ENCODE measurements at places on chromosomes 5 and 9. TPM values are rescaled to one million over a fixed set of nuclear protein-coding genes. Genes with fewer than 3 reads are reported as not detected.

Gene BTNL8
- 0.47 TPM for total RNA-seq

Gene GABRA1
- total RNA-seq, result 0.29 TPM

Gene CDX1
- total RNA-seq, result 0.18 TPM

Gene SPAG8
- total RNA-seq, result 2.6 TPM

Gene CENPK
- 9.3 TPM for total RNA-seq

Gene RBM27
- total RNA-seq, result 32.2 TPM

Gene CD74
- total RNA-seq, result 619 TPM

Gene PDZD2
- total RNA-seq, result 25.3 TPM

Gene LCN9
- total RNA-seq, result not detected

Gene SH2D3C
- 22.4 TPM for total RNA-seq

Gene MEGF10
- total RNA-seq, result 5.7 TPM

Gene FBLL1
- total RNA-seq, result 2.0 TPM

Gene SNCAIP
- total RNA-seq, result 34.0 TPM

Gene LCN12
- 10.2 TPM for total RNA-seq

Gene PCA3
- 0.12 TPM for total RNA-seq

Gene PTGER4
- total RNA-seq, result 47.2 TPM

Gene PHF24
- total RNA-seq, result 0.23 TPM

Gene TNFSF8
- total RNA-seq, result 1.5 TPM

Gene KIF20A
- total RNA-seq, result 21.8 TPM

Gene CDKN2B-AS1
- not detected for total RNA-seq

Gene MAPK9
- 34.1 TPM for total RNA-seq

Gene SAXO1
- 0.93 TPM for total RNA-seq

Gene LOX
- 17.2 TPM for total RNA-seq

Gene CTXN3
- total RNA-seq, result 0.47 TPM

Gene MYOZ3
- total RNA-seq, result 10.7 TPM

Gene PCDHGA7
- total RNA-seq, result 8.0 TPM

Gene TMEM232
- total RNA-seq, result 7.3 TPM

Gene PPP3R2
- 0.23 TPM for total RNA-seq

Gene EIF4E1B
- total RNA-seq, result not detected

Gene RANBP17
- 29.2 TPM for total RNA-seq

Gene SLC45A2
- total RNA-seq, result 0.23 TPM

Gene TAL2
- total RNA-seq, result 4.1 TPM

Gene SLC36A2
- 6.4 TPM for total RNA-seq

Gene NRARP
- total RNA-seq, result 10.1 TPM

Gene TYRP1
- total RNA-seq, result 2.4 TPM

Gene EQTN
- 1.4 TPM for total RNA-seq

Gene SUSD3
- 15.6 TPM for total RNA-seq

Gene DHFR
- total RNA-seq, result 22.4 TPM

Gene SPATA31A3
- not detected for total RNA-seq

Gene FRRS1L
- total RNA-seq, result 3.7 TPM

Measured in metanephros (tissue), 2 donors.